ENCODE measurements at places on chromosomes 16 and 17.

- DNase-seq: no peak
Measured at GRCh38 chr17:9235346-9235745, 214.0 kb downstream of the NTN1 start.

DNA sequence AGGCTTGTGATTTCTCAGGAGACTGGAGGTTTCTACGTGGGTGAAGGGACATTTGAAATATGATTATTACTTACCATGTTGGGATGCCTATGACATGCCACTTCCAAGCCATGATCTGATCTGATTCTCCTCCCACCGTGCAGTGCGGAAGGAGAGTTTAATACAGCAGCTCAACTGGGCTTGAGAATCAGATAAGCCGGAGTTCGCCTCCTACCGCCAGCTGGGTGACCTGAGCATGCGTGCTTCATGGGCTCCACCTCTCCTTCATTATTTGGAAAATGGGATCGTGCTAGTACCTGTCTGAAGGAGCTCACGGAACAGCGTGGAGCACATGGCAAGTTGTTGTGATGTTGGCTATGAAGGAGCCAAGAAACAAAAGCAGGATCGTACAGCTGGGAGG lies 12.4 kb upstream of the TIMP2 start:
- DNase-seq: no peak

DNA sequence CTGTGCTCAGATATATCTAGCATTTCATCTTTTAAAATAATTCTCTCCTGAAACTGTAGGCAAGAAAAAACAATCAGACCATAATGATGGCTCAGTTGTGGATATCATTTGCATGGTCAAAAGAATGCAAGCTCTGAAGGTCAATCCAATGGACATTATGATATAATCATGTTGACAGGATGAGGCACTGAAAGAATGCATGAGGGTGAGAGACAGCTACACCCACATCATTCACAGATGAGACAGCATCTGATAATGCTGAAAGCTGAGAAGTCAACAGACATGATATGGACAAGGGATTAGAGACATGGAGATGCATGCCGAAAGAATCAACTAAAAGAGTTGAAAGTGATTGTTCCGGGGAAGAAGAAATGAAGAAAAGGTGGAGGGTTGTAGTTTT lies 346.4 kb upstream of the CDH5 start:
- DNase-seq: peak; percentile 67

DNA sequence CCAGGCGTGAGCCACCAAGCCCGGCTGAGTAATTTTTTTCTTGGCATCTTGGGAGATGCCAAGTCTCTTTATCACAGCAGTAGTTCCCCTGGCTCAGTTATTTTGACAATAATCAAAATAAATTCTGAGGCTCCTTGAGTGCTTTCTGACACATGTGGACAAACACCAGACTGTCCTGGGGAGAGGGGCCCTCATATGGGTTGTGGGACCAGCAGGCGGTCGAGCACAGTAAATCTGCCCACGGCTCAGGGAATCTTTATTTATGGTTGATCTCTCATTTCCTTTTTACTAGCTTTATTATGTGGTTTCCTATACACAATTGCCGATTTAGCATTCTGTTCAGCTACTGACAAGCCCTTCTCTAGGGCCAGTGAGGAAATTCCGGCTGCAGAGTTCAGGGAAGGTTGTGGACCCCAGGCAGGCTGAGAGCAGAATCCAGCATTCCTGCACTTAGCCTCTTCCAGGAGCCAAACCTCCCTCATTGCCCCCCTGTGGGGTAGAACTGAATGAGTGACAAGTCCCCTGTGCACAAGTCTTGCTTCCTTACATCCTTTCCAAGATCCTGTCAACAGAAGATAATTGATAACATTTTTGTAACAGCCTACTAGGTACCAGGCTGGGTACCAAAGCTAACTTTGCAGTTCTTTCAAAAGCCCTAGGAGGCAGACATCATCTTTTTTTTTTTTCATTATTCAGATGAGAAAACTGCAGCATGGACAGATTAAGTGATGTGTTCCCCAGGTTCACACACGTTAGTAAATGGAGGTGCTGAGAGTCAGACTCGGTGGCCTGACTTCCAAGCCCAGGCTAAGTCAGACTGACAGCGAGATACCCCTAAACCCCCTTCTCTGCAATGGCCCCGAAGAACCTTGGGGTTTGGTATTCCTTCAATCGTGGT lies 40.2 kb downstream of the HS3ST3B1 start:
- DNase-seq: peak; percentile 33

DNA sequence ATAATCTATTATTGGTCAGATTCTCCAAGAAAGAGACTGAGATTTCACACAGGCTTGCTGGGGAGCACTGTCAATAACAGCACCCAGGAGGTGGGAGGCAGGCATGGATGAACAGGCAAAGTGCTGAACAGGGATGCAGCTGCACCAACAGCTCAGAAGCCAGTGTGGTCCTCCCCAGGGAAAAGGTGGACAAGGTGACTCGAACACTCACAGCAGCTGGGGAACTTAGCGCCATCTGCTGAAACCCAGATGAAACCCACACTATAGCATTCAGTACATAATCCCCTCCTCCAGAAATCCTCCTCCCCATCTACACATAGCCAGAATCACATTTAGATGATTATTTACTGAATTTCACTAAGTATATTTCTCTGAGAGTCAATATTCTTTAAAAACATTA lies 255.2 kb upstream of the WSB1 start:
- DNase-seq: no peak

GRCh38 chr16:12896562-12896961 lies 4.8 kb upstream of the SHISA9 start:
- DNase-seq: peak; percentile 29

- DNase-seq: peak; percentile 81
Measured at GRCh38 chr17:72390675-72391508, 270.1 kb downstream of the SOX9 start.

- DNase-seq: peak; percentile 67
Measured at GRCh38 chr16:85072947-85073346, 39.3 kb downstream of the CIBAR2 start.

DNA sequence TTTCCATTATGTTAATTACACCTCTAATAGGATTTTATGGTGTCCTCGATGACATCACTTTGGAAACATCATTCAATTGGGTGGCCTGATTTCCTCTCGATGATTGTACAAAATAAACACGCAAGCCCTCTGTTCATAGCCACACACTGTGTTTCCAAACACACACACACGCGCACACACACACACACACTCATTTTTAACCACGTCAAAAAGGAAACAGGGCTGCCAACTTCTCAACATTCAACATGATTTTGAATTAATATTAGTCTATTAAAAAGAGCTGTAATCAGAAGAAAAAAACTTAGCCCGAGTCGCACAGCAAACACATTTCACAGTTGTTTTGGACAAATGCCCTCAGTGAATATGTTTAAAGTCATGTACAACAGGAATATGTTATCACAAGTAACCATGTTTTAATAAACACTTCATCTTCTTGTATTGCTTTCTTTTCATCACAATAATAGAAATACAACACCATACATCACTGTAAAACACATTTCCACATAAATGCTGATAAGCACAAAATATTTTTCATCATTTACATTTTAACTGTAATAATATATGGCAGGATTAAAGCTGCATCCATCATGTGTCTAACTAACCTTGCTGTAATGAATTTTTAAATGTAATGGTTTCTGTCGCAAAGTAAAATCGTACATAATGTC lies 219.1 kb upstream of the IRX3 start:
- no peak for DNase-seq

GRCh38 chr17:69457603-69458002 lies 43.1 kb downstream of the MAP2K6 start:
- DNase-seq: no peak

DNA sequence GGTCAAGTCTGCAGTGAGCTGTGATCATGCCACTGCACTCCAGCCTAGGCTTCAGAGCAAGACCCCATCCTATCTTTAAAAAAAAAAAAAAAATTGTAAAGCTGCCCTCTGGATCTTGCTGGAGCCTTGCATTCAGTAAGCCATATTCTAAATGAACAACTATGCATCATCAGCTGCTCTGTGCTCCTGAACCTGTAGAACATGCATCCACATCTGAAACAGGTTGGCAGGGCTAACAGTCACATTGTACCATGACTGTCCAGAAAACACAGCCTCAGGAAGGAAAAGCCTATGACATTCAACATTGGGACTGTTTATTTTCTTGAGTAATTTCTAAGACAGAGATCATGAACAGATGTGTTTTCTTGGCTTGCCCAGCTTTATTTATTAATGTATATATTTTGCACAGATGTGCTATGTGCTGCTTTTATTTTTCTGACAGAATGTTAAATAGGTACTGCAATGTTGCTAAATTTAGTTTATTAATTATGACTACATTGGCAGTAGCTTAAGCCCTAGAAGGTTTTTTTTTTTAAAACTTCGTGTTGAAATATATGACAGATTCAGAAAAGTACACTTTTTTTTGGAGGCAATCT lies 19.8 kb downstream of the ACSF2 start:
- DNase-seq: no peak

GRCh38 chr16:78307824-78308528 lies 208.5 kb downstream of the WWOX start:
- DNase-seq: no peak

DNA sequence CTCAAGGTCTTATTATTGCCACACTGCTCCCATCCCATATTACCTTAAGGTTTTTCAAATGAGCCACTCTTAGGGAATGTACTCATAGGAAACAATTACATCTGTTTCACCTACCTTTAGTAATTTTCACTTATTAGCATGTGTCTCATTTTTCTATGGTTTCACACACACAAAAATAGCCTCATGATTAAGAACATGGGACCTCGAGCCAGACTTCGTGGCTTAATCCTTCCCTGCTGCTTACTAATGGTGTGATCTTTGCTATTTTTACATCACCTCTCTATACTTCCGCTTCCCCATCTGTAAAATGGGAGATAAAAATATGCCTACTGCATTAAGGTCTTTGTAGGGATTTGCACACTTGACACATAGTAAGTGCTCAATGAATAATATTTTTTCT lies 38.5 kb downstream of the OTOA start:
- DNase-seq: no peak

GRCh38 chr17:64662774-64663367 lies 764 bp upstream of the SMURF2 start:
- no peak for DNase-seq

GRCh38 chr16:66370786-66371684 lies 4.5 kb downstream of the CDH5 start:
- no peak for DNase-seq

DNA sequence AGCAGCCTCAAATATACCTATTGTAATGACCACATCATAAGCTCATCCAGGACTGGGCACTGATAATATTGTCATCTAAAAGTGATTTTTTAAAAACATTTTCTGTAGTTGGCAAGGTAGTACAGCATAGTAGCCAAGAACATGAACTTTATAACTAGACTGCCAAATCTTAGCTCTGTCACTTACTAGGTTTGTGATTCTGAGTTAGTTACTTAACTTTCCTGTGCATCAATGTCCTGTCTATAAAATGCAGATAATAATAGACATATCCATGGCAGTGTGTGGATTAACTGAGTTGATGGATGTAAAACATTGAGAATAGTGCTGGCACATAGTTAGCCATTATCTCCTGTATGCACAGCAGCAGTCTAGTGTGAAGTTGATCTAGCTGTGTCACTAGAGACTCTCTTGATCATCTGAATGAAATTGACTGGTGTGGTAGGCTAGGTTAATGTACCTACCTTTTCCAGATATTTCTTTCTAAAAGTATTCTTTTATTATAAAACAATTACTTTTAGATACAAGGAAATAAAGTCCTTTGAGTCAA lies 101.5 kb downstream of the STXBP4 start:
- no peak for DNase-seq

GRCh38 chr17:66865151-66865550 lies 30.2 kb downstream of the CACNG5 start:
- no peak for DNase-seq

GRCh38 chr16:62970851-62971250 lies 934.6 kb upstream of the CDH8 start:
- no peak for DNase-seq

DNA sequence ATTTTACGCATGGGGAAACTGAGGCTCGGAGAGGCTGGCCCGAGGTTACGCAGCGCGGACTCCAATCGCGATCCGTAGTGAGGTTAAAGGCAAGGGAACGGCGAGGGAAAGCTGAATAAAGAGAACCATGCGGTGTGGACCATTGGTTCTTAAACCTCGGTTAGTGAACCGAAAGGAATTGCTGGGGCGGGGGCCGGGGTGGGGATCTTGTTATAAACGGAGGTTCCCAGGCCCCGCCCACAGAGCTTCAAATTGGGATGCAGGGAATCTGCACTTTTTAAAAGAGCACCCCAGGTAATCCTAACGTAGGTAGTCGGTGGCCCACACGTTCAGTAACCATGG lies 524 bp downstream of the IQCK start:
- no peak for DNase-seq

- DNase-seq: no peak
Measured at GRCh38 chr17:69423450-69423849, 9.0 kb downstream of the MAP2K6 start.
